Activated CD4-positive, alpha-beta T cell treated with anti-CD3 and anti-CD28 coated beads for 24 hours (primary cell): ENCODE measurements at places on chromosomes 2 and 18.

DNA sequence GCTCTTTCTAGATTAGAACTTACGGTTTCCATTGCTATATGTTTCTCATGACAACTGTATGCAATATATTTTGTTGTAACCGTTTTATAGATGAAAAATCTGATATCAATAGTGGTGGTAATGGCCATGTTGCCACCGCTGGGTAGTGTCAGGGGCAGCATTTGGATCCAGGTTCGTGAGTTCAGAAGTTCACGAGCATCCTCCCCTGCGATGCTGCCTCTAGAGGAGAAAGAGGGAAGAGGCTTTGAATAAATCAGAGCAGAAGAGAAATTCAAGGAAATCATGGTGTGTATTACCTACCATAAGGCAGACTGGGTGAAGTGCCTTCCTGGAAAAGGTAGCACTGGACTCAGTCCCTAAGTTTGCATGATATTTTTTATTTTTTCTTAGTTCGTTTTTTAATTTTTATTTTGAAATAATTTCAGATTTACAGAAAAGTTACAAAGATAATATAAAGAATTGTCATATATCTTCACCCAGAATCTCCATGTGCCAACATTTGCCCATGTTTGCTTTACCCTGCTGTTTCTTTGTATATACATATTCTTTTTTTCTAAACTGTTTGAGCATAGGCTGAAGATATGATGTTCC, 3.3 kb upstream of the ZBTB7C start:
- no peak for DNase-seq

GRCh38 chr2:164662868-164663631, 41.8 kb upstream of the GRB14 start:
- DNase-seq, result no peak

- no peak for DNase-seq
Observed at GRCh38 chr2:137966043-137966442, 1.8 kb downstream of the HNMT start.

DNA sequence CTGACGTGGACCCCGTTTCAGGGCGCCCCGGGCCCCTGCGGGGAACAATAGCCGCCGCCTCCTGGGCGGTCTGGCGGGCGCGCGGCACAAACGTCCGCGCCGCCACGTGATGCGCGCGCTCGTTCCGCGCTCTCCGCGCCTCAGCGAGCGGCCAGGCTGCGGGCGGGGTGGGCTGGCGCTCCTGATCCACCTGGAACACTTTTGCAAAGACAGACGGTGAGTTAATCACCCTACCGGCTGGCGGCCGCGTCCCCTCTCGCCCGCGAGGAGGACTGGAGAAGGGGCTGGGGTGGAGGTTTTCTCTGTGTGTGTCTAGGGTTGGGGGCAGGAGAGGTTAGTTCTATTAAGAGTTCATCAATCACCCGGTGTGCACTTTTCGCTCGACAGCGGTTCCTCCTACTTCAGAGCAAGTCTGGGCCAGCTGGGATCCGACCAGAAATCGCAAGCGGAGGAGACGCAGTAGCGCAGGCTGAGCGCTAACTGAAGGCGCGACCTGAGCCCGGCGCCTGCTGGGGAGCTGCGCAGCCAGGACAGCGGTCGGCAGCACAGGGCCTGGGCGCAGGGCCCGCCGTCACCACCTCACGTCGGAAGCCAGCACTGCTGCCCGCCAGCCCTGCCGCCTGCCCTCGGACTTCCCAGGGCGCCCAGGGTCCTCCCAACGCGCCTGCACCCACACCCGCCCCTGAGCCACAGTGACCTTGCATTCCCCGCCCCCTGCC, 10.3 kb upstream of the HOXD1 start:
- DNase-seq, result no peak

- no peak for DNase-seq
Observed at GRCh38 chr18:3524706-3525105, 74.7 kb downstream of the TGIF1 start.

- DNase-seq, result no peak
Observed at GRCh38 chr2:54342603-54343002, 86.6 kb upstream of the TSPYL6 start.
